ENCODE measurements at places on chromosomes 7 and 10.

DNA sequence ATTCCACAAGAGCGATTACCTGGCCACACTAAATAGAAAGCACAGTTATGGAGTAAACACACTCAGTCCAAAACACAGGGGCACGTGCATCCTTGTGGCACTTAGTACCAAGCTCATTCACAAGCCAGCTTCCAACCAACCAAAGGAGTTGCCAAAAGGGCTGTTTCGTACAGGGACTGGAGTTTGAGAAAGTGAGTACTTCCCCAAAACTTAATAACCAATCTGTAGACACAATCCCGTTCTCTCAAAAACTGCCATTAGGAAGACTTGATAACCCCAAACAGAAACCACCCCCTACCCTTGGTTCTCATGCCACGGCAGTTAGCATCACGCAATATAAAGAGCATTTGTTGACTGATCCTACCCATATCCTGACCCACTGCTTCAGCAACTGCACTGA is 166.2 kb upstream of the ASAH2 start:
- DNase-seq: peak; percentile 45

GRCh38 chr10:95334805-95335144 is 44.0 kb upstream of the PDLIM1 start:
- DNase-seq: no peak

GRCh38 chr10:117928741-117929140 is 118.0 kb downstream of the RAB11FIP2 start:
- DNase-seq: no peak

DNA sequence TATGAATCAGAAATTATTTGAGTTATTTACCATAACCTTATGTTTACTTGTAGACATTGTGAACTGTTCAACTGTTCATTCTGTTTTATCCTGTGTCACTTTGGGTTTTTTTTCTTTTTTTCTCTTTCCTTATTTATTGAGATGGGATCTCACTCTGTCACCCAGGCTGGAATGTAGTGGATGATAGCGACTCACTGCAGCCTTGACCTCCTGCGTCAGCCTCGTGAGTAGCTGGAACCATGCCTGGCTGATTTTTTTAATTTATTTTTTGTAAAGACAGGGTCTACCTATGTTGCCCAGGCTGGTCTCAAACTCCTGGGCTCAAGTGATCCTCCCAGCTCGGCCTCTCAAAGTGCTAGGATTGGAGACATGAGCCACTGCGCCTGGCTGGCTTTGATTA is 97.1 kb downstream of the CSTF2T start:
- DNase-seq: no peak

GRCh38 chr7:132430041-132430855 is 146.0 kb downstream of the PLXNA4 start:
- DNase-seq: no peak

DNA sequence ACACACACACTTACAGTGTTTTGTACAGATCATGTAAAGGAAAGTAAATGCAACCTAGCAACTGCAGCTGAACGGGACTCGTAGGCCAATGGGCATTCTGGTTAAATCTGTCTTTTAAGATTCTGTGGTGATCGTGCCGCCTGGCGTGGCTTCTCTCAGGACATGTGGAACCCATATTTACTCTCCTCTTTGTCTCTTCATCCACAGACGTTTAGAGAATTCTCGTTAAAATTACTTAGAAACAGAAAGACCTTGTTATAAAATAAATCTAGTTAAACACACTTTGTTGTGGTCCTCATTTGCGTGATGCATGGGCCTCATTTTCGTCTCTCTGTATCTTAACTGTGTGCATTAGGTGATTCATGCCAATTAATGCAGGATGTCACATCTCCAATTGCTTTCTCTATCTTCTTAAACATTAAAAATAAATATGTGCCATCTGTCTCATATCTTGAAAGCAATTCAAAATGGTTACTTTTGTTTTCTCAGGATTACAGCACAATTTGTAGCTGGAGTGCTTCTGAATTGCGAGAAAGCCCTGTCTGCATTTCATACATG is 11.5 kb downstream of the KLF6 start:
- no peak for DNase-seq

DNA sequence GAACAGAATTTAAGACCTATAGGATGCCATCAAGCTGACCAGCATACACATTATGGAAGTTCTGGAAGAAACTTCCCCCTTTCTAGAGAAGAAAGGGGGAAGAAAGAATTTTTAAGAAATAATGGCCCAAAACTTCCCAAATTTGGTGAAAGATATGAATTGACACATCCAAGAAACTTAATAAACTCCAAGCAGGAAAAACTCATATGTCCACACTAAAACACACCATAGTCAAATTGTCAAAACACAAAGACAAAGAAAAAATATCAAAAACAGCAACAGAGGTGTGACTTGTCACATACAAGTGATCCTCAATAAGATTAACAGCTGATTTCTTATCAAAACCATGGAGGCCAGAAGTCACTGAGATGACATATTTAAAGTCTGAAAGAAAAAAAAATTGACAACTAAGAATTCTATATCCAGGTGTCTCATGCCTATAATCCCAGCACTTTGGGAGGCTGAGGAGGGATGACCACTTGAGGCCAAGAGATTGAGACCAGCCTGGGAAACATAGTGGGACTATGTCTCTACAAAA is 52.4 kb downstream of the CFAP70 start:
- no peak for DNase-seq

- no peak for DNase-seq
These were observed 455.9 kb downstream of the TYW1 start for GRCh38 chr7:67452516-67453026.

GRCh38 chr7:138745189-138745588 is 44.0 kb upstream of the SVOPL start:
- DNase-seq: no peak

DNA sequence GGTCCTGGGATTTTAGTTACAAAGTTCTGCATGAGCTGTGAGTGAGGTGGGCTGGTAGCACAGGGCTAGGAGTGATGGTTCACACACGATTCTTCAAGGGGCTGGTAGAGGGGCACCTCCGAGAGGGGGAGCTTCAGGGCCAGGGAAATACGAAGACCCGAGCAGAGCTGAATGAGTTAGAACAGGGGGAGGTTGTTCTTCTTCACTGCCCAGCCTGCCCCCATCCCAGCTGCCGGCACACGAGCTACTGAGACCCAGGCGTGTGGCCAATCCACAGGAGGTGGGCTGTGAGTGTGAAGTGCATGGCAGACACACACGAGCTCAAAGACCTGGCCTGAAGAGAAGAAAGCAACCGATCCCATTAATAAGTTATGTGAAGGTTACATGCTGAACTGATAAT is 256.2 kb upstream of the ZNF32 start:
- no peak for DNase-seq

All from hematopoietic multipotent progenitor cell treated with erythropoietin and hydrocortisone succinate and interleukin-3 and kit ligand, for 15 days (in vitro differentiated cells).